Pulmonary artery endothelial cell (primary cell): ENCODE measurements at places on chromosomes 13 and 19. TPM values are rescaled to one million over a fixed set of nuclear protein-coding genes. Genes with fewer than 3 reads are reported as not detected.

DNA sequence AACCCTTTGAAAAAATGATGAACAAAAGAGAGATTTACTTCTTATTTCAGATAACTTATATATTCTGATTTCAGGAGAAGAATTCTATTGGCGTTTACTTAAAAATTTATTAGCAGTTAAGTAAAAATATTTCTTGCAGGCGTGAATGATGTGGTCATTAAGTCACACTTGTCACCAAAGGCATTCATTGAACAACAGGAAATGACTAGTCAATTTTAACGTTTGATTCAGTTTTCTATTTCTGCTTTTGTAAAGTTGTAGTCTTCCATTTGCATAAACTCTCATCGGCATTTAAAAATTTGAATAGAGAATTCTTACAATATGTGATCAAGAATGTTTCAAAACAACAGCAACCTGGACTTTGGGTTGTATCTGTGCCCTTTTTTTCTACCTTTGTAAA is 83.4 kb downstream of the GPR12 start:
- no peak for DNase-seq

- no peak for DNase-seq
Observed at GRCh38 chr13:114099191-114099590, 33.2 kb downstream of the RASA3 start.

DNA sequence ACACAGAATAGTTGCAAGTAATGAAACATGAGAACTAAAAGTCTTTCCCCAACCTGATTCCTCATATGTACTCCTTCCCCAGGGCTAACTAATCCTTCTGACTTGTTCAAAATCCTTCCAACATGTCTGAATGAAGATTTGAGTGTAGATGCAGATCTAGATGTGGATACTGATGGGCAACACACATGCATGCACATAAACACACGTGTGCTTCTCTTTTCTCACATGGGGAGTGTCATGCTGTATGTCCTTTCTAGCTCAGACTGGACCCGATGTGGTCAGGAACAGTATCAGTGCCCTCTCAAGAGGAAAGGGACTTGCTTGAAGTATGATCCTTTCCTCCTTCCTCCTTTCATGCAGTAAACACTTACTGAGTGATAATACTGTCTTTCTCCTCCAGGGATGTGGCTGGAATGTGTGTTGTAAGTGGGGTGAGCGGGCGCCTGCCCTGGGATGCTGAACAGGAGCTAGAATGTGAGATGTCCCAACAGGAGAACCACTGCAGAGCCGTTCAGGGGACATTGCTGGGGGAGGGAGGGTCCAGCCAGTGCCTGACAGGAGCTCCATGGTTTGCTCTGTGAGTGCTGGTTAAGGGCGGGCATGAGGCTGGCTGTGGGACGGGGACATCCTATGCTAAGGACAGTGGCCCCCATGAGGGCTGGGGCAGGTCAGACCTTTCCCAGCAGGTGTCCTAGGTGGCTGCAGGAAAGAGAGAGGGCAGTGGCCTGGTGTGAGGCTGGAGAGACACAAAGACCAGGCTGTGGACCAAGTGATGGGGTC is 146.9 kb downstream of the TEX29 start:
- no peak for DNase-seq

The ZNF492 gene
- 0.07 TPM in 2 replicates for total RNA-seq
